ENCODE measurements at places on chromosomes 6 and 20.

DNA sequence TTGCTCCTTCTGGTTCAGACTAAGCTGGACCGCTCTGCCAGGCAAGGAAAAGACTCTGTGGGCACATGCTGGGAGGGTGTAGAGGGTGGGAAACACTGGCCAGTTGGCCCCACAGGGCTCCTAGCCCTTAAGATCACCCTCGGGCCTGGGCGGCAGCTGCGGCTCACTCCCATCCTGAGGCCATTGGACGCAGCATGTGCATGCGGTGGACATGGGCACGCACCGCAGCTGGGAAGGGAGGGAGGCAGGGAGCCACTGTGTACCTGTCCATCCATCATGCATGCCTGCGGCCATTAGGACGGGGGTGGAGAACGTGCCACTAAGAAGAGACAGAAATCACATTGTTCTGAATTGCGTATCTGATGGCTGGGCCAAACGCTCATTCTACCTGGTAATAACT lies 140.1 kb upstream of the THBS2 start:
- no peak for DNase-seq

DNA sequence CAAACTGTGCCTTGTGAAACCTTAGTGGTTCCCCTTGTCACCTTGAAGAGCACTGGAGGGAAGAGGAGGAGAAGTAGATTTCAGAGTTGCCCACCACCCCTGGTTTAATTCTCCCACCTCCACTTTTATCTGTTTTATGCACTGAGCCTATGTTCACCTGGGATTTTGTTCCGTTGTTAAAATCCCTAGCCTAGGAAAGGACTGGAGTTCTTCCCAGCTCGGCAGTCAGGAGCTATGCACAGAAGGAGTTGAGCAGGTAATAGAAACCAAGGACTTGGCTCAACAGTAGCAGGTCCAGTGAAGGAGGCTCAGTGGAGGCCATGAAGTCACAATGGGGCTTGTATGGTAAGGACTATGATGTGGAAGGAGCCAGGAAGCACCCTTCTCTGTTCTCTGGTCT lies 290.3 kb upstream of the PRND start:
- no peak for DNase-seq

- DNase-seq = no peak
Measured at GRCh38 chr6:37727996-37728395, 30.3 kb upstream of the MDGA1 start.

GRCh38 chr6:87351583-87351982 lies 7.0 kb downstream of the C6orf163 start:
- DNase-seq = no peak

DNA sequence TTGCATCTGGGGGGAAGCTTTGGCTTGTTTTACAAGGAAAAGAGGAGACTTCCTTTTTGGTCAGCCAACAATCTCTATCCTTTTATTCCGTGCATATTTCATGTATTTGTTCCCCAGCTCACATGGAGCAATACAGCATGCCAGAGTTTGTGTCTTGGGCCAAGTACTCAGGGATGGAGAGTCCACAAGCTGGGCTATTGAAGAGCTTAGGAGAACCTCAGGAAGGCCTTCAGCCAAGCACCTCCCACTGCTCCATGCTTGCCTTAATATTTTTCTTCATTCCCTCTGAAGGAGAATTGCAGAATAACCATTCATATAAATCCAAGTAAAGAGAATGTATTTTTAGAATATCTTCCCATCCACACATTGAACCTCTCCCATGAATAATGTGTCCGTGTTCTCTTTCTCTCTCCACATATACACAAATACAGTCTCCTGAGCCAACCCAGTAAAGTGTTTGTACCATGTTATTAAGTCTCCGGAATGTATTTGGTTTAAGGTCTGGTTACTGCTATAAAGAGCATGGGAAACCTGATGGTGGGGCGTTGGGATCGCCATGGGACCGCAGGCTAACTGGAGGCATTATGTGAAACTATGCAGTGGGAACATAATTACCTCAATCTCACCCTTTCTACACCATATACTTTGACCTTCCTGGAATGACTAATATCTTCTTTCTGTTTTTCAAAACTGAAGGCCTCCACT lies 3.0 kb downstream of the LAMA4 start:
- no peak for DNase-seq

DNA sequence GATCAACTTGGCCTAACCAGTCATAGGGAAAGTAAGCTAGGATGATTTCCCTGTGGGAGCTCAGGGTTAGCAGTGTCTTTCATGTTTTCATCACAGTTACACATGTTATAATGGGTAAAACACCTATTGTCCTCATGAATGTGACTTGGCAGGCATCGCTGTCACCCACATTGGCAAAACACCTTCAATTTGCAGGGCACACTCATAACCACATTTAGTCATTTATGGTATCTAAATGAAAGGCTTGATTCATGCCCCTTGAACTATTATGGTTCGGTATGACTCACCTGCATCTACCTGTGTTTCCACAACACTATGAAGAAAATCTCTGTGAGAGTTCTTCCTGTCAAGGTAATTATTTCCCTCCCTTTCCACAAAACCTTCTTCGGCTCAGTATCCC lies 49.2 kb downstream of the FRK start:
- DNase-seq = no peak

DNA sequence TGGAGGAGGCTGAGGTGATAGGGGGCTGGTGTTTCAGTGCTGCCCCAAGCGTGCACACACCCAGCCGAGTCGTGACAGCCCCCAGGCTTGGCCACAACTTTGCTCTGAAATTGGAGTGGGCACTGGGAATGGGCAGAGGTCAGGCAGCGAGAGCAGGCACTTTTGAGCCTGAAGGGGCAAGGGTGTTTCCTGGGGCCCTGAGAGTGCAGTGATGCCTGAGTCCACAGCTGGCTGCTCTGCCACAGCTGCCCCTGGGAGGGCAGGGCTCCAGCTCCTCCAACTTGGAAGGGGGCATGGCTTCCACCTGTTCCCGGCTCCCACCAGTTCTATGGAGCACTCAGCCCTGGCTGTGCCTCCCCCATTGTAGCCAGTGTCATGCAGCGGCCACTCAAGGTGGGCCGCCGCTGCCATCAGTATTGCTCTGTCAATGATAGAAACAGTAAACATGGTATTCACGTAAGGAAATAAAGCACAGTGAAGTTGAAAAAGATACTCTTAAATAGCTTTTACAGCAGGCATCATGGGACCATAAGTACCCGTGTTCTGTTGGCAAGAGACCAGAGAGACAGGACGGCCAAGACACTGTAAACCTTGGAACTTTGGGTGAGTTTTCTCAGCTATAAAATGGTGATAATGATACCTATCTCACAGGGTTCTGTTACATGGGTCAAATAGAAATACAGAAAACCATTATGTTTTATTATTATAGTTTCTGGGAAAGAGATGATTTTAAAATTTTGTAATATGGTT lies 108.9 kb downstream of the THEMIS start:
- no peak for DNase-seq

DNA sequence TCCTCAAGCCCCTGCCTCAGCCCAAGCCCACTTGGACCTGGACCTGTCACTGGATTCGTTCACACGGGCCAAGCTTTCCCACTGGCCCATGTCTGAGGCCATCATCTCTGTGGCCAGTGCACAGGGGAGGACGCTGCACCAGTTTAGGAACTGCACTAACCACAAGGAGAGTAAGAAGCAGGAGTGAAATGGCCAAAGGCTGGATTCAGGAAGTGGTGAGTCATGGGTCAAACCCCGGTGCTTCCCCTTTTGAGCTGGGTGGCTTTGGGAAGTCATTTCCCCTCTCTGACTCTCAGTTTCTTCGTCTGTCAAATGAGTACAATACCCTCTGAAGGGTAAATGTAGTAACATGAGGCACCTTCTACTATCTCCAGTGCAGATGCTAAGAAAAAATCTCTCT lies 87.9 kb downstream of the CD40 start:
- peak; percentile 72 for DNase-seq

DNA sequence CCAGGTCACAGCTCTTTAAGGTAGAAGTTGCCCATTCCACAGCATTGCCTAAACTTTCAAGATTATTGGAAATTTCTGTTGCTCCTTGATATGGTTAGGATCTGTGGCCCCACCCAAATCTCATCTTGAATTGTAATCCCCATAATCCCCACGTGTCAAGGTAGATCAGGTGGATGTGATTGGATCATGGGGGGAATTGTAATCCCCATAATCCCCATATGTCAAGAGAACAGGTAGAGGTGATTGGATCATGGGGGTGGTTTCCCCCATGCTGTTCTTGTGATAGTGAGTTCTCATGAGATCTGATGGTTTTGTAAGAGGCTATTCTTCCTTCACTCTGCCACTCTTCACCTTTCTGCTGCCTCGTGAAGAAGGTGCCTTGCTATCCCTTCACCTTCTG lies 327.4 kb upstream of the MAP3K7 start:
- no peak for DNase-seq

DNA sequence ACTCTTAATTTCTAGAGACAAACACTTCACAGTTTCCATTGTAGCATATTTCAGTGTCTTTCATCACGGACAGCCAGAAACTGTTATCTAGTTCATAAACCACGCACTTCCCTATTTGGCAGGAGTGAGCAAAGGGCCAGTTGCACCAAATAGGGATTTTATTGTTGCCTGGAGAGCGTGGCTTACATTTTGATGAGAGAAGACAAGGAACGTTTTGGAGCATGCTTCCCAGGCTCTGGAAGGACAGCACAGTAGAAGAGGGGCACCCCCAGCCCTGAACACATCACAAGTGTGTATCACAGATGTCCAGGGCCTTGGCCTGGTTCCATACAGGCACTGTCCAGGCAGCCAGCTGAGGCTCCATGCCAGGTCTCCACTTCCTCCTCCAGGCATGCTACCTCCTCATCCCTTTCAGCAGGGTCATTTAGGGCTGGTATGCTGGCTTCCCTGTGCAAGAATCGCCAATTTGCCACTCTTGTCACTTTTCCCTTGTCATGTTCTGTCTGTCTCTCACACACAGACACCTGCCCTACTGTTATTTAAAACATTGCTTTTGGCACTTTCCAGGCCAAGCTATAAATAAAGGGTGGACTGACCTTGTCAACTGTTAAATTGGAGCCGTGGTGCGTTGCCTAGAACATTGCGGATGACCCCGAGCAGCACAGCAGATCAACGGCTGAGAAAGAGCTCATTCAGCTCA lies 235.0 kb upstream of the GMDS start:
- DNase-seq = peak; percentile 74

DNA sequence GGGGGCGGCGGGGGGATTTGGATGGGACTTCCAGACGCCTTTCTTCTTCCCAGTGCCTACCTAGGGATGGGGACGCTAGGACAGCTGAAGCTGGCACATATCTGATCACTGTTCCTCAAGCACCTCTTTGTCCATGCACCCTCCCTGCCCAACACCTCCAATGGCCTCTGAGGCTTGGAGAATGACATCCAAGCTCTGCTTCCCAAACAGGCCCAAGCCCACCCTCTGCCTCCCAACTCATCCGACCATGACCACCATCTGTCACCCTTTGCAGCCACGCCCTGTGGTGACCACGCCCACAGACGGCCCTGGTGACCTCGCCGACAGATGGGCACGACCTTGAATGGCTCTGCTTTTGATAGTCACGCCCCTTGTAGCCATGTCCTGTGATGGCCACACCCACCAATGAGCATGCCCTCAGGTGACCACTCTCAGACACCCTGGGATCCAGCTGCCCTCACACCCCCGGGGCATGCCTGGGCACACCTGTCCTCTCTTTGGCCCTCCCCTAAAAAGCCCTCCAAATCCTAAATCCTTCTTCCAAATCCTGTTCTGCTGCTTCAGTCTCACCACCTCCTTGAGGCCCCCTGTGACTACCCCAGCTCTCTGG lies 51.0 kb downstream of the SSR1 start:
- no peak for DNase-seq

DNA sequence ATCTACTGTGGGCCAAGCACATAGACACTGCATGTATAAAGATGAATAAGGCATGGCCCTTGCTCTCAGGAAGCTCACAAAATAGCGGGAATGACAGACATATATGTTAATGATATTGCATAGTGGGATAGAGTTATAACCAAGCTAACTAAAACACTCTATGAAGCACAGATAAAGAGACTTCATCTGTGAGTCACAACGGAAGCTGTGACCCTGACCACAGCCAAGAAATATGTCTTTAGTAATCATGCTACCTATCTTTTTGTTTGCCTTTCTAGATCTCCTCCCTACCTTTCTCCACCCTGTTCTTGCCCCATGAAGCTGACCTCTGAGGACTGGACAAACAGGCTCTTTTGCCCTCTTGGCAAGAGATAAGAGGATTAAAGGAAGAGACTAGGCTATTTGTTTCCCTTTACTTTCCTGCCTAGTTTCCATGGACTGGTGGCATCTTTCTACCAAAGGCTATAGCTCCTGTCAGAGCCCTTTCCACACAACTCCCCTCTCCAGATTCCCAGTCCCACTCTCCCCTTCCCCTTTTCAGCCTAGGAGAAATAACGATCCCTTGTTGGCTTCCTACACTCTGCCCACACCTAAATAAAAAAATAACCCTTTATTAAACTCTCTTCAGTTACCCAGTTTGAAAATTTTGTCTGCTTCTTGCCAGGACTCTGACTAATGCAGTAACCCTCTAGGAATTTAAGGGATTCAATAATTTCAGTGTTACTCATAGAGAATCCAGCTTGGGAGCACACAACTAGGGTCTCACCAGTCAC lies 504.9 kb upstream of the MARCKS start:
- DNase-seq = no peak
